Activated naive CD4-positive, alpha-beta T cell treated with anti-CD3 and anti-CD28 coated beads, Interleukin-2, amount 50 U/mL, for 16 hours (primary cell): ENCODE measurements at places on chromosomes 3 and 15.

GRCh38 chr3:120227710-120228347, 57.2 kb downstream of the GPR156 start:
- DNase-seq = no peak

DNA sequence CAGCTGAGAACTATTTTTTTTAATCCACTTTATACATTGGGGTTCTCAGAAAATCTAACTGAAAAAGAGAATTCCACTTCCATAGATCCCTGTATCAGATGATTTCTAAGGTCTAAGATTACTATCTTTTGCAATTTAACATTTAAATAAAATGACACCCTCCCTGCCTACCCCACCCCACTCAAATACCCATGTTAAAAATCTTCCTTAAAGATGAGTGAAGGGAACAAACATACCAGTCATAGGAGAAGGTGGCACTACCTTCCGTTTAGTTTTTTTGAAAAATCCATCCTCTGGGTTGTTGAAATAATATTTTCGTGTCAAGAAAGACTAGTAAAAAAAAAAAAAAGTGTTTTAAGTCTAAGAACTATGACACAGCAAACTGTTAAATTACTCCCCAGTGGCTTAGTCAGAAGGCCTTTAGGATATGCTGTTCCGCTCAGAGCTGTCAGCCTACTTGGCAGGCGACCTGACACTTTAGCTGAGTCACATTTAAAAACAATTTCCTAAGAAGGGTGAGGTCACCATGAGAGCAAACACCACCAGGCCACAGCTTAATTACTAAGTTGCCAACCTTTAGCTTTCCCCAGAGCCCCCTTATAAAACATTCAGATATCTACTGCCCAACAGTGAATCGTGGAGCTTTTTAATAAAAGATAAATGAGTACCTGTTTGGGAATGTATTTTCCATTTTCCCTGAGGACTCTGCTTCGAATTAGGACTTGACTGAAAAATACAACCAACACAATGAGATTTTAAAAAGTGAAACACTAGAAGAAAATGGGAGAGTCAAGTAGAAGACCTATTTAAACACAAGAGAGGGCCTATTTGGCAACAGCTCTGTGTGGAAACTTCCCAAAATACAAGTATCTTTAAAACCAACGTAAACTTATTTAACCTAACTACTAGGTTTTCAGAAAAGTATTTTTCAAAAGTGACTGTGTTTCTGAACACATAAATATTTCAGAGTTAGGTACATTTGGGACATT, 9.6 kb downstream of the EMC3 start:
- no peak for DNase-seq

DNA sequence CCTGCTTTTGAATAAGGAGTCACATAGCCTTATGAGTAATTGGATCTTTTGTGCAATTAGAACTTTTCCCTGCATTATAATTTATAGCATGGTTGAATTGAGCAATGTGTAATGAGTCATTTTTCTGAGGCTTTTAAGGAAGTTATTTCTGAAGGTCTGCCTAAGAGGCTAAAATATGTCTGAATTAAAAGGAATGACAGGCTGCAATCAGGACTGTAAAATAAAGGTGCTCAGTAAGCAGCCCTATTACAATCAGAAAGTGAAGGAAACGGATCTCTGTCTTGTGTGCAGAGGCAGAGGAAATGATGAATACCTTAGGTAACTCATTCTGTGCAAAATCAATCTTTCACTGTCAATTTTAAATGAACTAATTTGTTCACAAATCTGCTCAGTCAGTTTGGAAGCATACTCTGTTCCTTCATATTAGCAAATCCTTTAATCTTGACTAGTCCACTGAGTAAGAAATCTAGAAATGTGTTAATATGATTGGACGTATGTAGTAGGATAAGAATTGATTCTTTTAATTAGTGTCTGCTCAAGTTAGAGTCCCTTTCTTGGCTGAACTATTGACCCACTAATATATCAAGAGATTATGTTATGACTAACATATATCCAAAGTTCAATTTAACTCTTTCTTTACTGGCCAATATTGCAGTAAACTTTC, 290.1 kb downstream of the ZIC1 start:
- DNase-seq = no peak

- no peak for DNase-seq
Measured at GRCh38 chr3:52438579-52439425, 6.1 kb downstream of the SEMA3G start.

DNA sequence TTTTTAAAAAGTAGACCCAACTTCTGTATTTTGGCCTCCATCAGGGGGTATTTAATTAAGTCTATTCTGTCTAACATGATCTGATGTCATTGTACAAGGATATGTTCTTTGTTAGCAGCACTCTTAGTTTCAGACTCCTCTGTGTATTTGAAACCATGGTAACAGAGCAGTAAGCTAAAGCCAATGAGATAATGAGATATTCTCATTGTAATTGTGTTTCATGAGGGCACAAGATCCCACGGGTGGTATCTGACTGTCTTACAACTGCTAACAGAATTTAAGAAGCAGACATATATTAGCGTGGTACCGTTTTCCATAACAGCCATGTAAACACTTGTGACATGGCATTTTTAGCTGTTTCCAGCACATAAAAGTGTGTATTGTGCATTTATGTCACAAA, 251.2 kb upstream of the VEPH1 start:
- no peak for DNase-seq

GRCh38 chr15:42491539-42492225, 741 bp upstream of the ZNF106 start:
- DNase-seq = no peak

GRCh38 chr15:31332020-31332680, 5.5 kb downstream of the KLF13 start:
- no peak for DNase-seq

- no peak for DNase-seq
Measured at GRCh38 chr3:122255757-122256439, 69.2 kb upstream of the CSTA start.

- DNase-seq = no peak
Measured at GRCh38 chr15:38868326-38869114, 303.9 kb upstream of the RASGRP1 start.

DNA sequence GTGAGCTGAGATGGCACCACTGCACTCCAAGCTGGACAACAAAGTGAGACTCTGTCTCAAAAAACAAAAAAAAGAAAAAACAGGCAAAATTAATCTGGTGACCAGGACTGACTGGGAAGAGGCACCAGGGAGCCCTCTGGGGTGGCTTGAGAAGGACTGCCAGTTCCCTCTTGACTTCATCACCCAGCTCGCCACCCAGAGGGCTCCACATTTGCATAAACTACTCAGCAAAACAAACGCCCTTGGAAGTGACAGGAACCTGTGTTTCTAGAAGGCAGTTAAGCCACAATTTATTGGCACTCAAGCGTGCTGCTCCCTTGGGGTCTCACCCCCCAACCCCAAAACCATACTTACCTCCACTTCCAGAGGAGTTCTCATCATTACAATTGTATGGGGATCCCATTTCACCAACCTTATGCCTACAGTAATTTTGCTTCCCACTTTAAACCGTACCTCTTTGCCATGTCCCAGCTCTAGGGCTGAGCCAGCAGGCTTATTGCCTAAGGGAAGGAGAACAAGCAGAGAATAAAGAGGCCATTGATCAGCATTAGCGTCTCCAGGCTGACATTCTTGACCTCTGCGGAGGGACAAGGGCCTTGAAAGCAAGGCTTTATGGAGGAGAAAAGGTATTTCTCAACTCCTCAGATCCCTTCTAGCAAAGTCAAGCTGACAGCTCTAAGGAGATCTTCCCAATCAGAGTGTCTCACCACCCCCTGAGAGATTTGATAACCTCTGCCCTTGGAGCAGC, 357.4 kb downstream of the SHQ1 start:
- no peak for DNase-seq

DNA sequence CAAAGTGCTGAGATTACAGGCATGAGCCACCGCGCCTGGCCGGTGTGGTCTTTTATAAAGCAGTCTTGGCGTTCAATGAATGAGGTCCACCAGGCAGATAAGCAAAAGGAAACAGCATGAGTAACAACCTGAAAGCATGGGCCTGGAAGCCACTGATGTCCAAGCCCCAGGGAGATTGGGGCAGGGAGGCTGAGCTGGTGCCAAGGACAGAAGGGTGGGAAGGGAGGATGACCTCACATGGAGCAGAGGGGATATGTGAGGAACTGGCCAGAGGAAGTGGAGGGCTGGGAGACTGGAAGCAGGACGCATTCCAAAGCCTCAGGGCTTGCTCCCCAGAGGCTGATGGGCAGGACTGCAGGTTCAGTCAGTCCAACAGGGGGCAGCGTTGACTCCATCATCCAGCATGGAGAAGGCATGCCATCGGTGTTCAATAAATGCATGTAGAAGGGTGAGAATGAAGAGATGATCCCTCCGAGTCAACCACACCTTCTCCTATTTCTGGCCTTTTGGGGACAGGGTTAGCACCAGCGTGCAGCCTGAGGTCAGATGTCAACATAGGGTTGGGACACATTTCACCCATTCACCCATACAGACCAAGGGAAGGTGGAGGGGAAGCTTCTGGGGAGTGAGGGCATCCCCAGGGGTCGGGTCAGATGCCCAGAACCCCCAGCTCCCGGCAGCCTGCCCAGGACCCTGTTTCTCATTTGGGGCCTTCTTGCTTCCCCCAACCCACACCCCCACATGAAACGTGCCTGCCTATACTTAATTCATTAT, 14.8 kb downstream of the MYL3 start:
- peak; percentile 45 for DNase-seq

GRCh38 chr3:112582244-112582874, 20.5 kb downstream of the SLC35A5 start:
- DNase-seq = peak; percentile 26

DNA sequence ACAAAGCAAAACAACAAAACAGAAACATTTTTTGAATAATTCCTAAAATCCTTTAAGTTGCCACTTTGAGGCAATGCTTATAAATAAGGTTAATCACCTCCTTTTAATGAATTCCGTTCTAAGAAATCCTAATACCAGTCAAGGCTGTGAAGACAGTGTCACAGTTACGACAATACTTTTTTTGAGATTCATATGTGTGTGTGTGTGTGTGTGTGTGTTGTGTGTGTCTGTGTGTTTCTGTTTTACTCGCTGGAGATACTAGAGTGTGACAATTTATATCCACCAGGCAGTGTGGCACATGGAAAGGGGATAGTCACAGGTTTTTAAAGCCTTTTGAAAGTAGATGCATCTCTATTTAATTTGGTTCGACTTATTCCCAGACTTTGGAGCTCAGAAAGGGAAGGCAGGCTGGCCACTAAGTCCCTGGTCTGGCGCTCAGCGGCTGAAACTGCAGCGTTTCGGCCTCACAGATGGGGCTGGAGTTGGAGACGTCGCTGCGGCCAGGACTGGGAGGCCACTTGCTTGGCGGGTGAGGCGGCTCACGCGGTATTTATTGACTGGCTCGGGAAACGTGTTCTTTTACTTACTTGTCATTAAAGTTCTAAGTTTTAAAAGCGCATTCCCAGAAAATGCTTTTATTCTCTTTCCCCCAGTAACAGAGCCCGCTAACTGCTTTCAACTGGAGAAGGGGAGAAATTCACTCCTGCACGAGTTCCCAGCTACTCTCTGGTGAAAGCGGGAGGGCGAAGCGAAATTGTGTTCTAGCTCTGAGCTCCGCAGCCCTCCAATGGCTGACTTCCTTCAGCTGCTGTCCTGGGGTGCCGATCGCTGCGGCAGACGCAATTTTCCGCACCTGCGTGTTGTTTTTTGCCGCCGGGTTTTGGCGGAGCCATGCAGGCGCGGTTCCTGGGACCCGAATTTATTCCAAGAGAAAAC, 13.7 kb downstream of the ZIC1 start:
- no peak for DNase-seq

DNA sequence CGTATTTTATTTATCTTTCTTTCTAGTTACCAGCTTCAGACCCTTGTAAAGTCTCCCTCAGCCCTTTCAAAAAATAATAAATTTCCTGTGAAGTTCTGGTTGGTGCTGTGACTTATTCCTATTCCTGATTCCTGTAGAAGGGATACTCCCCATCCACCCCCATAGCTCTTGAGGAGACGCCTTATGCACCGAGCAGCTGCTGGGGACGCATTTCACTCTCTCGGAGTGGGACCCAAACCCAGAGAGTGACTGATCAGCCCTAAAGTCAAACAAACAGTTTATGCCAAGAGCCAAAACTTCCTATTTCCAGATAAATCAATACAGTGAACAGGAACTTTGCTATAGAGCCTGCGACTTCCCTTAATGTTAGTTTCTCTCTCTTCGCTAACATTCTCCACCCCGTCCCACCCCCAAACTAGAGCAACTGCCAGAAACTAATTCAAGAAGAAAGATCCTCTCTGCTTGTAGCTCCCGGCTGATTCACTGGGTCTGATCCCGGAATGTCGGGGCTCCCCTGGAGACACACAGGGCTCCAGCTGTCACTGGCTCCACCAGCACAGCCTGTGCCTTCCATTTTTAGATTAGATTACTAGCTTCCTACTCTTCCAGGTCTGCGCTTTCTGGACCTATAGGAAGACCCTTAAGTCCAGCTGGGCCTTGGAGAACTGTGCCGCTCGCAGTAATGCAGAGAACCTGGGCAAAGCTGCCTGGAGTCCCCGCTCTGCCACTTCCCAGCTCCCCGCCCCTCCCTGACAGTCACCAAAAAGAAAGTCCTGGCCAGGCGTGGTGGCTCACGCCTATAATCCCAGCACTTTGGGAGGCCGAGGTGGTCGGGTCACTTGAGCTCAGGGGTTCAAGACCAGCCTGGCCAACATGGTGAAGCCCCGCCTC, 45.2 kb downstream of the KLHL25 start:
- DNase-seq = no peak

DNA sequence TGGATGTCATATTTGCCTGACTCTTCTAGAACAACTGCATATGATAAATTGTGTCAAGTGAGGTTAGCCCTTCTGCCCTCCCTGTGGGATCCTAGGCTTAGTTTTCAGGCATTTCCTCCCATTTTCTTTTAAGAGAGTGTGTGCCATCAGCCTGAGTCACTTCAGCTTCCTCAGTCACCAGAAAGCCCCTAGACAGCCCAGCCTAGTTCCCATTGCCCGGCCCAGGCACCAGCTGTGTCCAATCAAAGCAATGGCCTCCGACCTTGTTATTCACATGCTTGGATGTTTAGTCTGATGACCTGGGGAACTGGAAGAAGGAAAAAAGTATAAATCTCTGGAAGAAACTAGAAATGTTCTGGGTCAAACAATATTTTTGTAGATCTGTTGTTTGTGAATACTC, 221.9 kb upstream of the LRIG1 start:
- DNase-seq = no peak

DNA sequence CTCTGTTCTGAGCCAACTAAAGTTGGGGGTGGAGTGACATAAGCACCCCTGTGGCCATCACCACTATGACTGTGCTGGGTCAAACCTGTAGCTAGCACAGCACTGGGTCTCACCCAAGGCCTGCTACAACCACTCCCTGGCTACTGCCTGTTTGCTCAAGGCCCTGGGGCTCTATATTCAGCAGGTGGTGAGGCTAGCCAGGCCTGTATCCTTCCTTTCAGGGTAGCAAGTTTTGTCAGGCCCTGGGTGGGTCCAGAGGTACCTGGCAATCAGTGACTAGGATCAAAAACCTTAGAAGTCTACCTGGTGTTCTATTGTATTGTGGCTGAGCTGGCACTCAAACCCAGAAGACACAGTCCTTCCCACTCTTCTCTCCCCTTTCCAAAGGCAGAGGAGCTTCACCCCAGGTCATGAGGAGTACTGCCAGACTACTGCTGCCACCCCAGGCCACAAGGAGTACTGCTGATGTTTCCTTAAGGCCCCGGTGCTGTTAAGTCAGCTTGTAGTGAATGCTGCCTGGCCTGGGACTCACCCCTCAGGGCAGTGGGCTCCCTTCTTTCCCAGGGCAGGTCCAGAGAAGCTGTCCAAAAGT, 170.8 kb downstream of the IGSF11 start:
- DNase-seq = no peak
